Activated CD4-positive, alpha-beta T cell treated with anti-CD3 and anti-CD28 coated beads, Interleukin-2, Interleukin-4, amounts not matched to agents 100 ng/mL and 50 ng/mL, durations not matched to agents 16 hours and 8 hours (primary cell): ENCODE measurements at places on chromosomes 1 and 21.

DNA sequence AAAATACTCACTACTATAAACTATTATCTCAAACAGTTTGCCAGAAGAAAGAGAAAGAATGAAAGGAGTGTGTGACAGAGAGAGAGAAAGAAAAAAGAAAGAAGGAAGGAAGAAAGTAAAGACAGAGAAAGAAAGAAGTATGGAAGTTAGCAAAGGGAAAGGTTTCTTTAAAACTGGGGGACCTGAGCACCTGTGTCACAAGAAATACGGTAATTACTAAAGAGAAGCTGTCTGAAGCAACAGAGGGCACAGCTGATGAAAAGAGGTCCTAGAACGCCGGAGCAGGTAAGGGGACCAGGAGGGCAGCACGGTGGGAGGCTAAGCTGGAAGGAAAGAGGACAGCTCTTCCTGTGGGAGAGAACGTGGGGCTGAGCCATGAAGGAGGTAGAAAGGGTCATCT lies 163.6 kb downstream of the DSCAM start:
- DNase-seq, result no peak

DNA sequence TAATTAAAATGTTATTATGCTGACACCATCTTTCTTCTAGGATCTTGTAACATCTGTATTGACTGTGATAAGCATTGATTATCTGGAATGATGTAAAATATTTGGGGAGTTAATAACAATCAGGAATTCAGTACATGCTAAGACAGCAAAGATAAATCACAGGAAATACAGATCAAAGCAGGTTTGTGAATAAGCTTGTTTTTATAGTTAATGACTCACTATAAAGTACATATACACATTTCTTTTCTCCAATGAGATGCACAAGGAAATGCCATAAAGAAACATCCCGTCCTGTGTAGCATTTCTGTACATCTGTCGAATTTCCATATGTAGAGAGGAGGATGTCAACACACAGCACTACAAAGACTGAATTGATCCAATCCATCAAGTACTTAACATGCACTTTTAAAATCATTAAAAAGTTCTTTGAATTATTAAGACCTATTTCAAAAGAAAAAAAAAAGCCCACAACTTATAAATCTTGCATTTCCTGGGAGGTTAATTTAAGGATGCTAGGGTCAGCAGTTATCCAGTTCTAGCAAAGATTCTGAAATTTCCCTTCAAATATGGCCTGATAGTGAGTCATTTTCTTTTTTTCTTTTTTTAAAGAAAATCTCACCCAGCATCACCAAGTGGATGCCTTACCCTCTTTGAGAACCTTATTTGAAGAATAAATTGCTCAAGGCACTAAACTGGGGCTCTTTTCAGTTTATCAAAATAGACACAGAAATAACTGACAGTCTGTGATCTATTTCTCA lies 243.2 kb upstream of the NR5A2 start:
- DNase-seq, result no peak

DNA sequence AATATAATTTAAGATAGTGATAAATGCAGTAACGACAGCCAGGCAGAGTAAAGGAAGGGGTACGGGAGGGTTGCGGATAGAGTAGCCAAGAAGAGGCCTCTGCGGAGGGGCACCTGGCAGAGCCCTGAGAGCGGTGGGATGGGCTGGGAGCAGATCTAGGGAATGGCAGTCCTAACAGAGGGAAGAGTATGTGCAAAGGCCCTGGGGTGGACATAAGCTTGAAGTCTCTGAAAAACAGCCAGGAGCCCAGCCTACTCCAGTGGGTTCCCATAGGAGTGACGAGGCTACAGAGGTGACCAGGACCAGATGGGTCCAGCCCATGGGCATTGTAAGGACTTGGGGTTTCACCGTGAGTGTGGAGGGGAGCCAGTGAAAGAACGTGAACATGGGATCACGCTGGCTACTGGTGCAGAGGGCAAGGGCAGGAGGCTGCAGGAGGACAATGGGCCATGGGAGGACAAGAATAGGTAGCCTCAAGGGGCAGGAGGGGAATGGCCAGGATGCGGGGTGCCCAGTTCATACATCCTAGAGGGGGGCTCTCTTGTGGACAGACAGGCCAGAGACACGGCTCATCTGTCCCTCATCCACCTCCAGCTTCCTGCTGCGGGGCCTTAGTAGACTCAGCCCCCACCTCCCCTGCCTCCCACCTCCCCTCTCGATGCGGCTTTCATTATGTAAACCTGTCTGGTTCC lies 185.7 kb upstream of the VAMP3 start:
- no peak for DNase-seq

DNA sequence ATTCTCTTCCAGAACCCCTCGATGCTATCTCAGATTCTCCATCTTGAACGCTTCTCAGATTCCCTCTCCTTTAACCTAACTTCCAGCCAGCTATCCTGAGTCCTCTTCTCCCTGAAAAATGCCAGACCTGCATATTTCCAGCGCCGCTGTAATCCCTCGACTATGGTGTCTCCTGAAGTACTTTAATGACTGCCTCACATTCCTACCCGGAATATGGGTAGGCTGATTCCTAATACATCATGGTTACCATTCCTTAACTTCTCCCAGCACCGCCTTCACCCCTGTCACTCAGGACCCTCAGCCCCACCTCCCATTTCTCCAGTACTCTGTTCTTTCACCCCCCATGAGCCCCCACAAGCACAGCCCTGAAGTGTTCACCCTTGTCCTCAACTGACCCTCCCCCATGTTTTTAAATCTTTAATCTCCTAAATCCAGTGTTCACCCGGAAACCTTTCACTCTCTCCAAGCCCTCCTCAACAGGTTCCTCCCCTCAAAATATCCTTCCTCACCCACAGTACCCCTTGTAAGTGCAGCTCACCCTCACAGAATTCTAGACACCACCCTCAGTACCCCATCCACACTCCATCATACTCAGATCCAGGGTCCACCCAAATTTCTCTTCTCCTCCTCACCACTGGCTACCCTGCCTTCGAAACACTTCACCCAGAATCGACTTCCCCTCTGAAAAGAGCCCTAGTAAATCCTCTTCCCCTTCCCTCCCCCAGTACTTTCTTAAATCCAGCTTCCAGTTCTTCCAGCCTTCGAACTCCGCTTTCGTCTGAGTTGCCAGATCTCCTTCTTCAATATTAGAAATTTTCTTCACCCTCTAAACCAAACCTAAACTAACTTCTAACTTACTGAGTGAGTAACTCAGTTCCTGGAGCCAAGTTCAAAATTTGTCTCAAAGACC lies 922 bp downstream of the CPT2 start:
- DNase-seq, result no peak

- DNase-seq, result no peak
Observed at GRCh38 chr21:25558123-25558522, 49.2 kb downstream of the MRPL39 start.

GRCh38 chr1:156001662-156002171 lies 19.0 kb downstream of the SSR2 start:
- DNase-seq, result no peak

GRCh38 chr1:203228670-203229069 lies 803 bp downstream of the CHIT1 start:
- DNase-seq, result no peak

- no peak for DNase-seq
Observed at GRCh38 chr1:109493227-109493626, 667 bp upstream of the CYB561D1 start.

DNA sequence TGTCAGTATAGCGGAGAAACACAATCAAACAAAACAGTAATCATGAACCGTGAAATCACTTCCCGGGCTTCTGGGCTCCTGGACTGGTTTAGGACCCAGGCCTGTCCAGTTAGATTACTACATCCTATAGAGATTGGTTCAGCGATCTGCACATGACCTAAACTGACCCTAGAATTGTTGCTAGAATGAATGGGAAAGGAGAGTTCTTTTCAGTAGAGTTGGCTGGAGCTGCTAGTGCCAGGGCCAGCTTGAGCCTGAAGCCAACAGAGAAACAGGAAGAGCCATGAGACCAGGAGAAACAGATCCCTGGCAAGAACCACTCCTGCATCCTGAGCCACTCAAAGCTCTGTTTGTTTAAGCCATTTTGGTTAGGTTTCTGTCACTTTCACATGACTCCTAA lies 474.3 kb upstream of the C1orf87 start:
- DNase-seq, result no peak

DNA sequence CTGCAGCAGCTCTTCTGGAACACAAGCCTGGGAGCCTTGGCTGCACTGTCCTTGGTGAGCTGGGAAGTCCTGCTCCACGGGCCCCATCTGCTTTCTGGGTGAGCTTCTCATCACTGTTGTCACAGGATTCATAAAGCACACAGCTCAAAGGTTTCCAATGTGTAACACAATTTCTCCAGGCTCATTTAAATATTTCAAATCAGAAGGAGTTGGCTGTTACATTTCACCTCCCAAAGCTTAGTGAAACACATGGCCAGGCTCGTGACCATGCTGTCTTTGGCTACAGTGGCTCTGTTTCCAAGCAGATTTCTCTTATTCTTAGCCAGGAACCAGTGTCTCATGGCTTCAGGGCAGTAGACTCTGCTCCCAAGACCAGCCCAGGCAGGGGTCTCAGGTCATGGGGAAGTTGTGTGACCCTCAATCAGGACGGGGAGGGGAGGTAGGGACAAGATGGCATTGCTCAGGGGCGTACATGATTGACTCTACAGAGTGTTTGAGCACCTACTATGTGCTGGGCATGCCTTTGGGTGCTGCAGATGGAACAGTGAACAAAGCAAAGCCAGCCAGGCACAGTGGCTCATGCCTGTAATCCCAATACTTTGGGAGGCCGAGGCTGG lies 353.0 kb downstream of the NPHP4 start:
- no peak for DNase-seq

DNA sequence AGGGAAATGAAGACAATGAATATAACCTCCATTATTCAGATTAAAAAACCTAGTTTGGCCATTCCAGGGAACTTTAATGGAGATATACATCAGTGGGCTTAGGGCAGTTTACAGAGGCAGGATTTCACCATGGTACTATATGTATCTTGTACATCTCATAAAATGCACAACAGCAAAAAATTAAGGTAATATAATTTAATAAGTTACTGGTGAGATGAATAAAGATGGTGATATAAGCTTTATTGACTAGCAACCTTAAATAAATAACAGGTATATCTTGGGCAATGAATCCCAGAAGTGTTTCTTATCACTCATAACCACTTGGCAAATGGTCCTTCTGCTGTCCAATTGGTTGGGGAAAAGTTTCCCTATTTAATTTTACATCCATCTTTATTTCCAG lies 29.0 kb downstream of the XCL1 start:
- DNase-seq, result no peak

GRCh38 chr1:61591351-61591750 lies 133.6 kb downstream of the TM2D1 start:
- DNase-seq, result no peak

- DNase-seq, result no peak
Observed at GRCh38 chr1:183996396-183996795, 41.1 kb downstream of the COLGALT2 start.

DNA sequence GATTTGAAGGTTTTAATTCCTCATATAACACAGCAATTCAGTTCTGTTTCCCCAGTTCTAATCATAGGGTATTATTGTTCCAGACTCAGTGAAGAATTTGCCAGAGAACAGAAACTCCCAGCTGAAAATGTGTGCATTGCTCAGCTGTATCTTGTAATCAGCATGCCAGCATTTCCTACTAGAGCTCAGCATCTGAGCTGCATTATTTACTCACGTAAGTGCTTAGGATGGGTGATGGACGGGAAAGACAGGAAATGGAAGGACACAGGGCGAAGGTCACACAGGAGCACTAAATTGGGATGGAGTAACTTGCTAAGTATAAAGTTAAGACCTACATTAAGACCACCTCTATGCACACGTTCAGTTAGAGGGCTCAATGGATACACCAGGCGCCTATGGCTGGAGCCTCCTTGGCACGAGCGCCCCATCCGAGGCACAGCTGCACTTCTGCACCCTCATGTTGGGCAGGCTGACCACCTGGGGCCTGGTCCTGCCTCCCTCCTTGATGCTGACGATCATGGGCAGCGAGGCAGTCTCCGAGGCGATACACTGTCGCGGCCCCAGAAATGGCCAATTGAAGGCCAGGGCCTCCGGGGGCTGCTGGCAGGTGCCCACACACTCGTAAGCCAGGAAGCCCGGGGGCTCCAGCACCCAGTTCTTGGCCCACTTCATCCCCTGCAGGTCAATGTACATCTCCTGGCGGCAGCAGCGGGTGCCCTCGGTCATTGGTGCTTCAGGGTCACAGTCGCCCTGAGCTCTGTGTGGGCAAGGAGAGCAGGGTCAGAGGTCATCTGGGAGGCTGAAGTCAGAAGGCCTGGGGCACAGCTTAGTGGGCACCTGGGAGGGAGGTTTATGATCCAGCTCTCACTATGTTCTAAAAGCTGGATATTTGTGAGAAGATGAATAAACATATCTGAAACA lies 3.7 kb downstream of the LEFTY2 start:
- DNase-seq, result no peak

DNA sequence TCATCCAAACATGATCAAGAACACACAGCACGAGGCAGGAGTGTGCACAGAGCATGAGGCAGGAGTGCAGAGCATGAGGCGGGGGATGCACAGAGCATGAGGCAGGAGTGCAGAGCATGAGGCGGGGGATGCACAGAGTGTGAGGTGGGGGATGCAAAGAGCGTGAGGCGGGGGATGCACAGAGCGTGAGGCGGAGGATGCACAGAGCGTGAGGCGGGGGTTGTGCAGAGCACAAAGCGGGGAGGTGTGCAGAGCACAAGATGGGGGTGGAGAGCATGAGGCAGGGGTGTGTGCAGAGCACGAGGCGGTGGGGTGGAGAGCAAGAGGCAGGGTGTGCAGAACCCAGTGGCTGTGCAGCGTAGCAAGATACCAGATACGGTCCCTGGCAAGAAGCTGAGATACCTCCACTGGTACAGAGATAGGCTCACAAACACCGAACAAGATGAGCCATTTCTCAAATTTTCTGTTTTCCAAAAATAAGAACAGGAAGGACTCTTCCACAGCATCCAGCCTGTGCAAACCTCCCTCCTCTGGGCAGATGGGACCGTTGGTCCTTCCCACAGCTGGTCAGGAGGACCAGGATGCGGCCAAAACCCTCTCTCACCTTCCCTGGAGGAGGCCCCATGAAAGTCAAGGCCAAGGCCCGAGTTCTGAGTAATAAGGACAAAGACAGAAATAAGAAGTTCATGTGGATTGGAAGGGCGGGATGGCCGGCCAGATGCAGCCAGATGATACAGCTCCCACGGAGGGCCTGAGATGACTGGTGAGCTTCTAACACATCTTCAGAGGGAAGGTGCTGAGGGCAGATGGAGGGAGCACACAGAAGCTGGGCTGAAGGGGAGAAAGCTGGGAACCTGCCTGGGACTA lies 12.0 kb downstream of the SPATC1L start:
- no peak for DNase-seq

- no peak for DNase-seq
Observed at GRCh38 chr1:167797015-167797414, 75.2 kb downstream of the MPZL1 start.

GRCh38 chr1:160127865-160128523 lies 12.4 kb downstream of the ATP1A2 start:
- no peak for DNase-seq

- DNase-seq, result no peak
Observed at GRCh38 chr21:42530167-42530518, 16.5 kb downstream of the SLC37A1 start.

- DNase-seq, result no peak
Observed at GRCh38 chr1:19057182-19057779, 100.8 kb upstream of the IFFO2 start.

DNA sequence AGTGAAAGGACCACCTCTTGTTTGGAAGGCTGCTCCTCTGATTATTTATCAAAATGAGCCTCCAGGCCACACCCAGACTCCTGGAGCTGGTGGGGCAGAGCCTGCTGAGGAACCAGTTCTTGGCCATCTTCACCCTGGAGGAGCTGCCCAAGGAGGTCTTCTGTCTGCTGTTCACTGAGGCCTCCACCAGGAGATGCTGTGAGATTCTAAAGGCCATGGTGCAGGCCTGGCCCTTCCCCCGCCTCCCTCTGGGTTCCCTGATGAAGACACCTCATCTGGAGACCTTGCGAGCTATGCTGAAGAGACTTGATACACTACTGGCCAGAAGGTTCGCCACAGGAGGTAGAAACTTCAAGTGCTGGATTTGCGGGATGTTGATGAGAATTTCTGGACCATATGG lies 61.7 kb upstream of the GJA8 start:
- DNase-seq, result no peak
